NCI-H1092 (cell line): ENCODE measurements at places on chromosomes 12 and 14.

GRCh38 chr12:124651516-124652273 is 84.3 kb upstream of the NCOR2 start:
- no peak for DNase-seq

DNA sequence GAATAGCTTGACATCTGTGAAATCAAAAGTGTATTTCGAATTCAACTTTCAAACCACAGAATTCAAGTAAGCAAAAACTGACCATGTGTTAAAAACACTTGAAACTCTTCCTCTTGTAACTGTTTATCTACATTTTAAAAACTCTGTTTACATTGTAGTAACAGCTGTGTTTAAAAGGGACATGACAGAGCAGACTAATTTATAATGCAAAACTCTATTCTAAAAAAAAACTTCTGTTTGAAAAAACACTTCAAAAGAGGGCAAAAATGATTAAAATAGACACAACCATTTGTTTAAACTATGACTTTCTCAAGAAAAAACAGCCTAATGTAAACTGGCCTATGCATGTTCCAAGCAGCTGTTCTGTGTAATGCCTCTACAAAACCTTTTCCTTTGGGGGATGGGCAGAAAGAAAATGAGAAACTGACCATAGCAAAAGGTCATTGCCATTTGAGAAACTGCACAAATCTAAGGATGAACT is 149.1 kb upstream of the HMGA2 start:
- no peak for DNase-seq

DNA sequence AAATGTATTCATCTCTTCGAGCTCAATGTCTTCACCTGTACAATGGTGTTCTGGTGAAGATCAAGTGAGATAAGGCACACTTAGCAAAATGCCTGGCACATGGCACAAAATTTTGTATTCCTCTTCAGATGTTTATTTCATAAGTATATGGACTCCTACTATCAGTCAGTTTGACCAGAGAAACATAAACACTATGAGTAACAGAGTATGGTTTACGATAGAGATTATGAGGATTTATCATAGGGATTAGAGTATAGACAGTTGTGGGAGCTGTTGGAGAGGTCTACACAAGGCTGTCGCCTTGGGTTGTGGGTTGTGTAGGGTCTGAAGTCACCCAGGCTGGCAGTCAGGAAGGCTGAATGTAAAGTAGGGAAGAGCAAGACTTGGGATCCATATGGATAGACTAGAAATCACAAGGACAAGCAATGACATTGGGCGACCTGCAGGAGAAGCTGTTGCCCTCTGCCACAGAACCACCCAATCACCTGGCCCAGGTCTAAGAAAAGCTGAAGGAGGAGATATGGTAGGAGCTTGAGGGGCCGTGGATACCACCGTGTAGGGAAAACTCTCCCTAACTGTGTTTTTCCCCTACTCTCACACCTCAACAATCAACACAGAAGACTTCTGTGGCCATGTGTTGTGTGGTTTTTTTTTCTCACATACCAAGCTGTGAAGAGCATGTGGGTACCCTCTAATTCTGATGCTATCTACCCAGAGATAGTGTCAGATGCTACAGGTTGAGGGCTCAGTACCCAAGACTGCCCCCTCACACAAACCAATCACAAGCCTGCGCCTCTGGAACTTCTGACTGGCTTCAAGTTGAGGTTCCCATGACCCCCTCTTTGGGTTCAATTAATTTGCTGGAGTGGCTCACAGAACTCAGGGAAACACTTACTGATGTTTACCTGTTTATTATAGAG is 27.2 kb upstream of the RESF1 start:
- no peak for DNase-seq

DNA sequence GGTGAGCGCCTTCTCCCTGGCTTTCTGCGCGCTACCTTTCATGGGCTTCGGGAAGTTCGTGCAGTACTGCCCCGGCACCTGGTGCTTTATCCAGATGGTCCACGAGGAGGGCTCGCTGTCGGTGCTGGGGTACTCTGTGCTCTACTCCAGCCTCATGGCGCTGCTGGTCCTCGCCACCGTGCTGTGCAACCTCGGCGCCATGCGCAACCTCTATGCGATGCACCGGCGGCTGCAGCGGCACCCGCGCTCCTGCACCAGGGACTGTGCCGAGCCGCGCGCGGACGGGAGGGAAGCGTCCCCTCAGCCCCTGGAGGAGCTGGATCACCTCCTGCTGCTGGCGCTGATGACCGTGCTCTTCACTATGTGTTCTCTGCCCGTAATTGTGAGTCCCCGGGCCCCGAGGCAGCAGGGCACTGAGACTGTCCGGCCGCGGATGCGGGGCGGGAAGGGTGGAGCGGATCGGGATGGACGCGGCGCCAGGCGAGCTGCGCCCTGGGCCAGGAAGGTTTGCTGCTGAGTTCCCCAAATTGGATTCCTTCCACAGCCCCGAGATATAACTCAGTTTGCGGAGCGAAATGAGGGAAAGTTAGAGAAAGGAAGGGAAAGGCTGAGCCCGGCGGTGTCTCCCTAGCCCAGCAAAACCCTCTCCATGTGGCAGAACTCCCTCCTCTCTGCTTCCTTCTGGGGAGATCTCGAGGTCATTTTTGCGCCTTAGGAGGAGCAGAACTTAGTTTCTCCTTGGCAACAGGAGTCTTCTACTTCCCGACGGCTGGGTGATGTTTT is 972 bp downstream of the PTGDR start:
- no peak for DNase-seq

DNA sequence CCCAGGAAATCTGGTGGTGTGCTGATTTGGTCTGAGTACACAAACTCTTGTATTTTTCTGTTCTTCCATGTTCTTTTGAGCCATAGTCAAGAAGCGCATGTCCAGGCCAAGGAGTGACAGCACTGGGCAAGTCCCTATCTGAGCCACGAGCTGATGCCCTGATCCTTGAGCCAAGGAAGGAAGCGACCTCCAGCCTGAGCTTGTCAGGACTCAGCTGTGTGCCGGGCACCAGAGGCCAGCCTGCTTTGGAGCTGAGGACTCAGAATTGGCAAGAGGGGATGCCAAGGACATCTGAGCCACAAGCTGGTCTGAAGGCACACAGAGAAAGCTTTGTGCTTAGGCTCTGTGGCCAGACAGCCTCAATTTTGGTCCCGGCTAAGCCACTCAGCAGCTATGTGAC is 52.6 kb downstream of the GALNT16 start:
- DNase-seq = no peak
